CD8-positive, alpha-beta T cell (primary cell): ENCODE measurements at places on chromosomes 4 and X. TPM values are rescaled to one million over a fixed set of nuclear protein-coding genes. Genes with fewer than 3 reads are reported as not detected.

HTT gene
- 69.4 TPM for total RNA-seq

TDO2 gene
- not detected for total RNA-seq

C4orf51 gene
- total RNA-seq: not detected

PNMA5 gene
- total RNA-seq: not detected

SERTM2 gene
- total RNA-seq: not detected

GAGE12F gene
- not detected for total RNA-seq

IL1RAPL1 gene
- not detected for total RNA-seq

ERCC6L gene
- 0.11 TPM for total RNA-seq

GABRE gene
- not detected for total RNA-seq

NDNF gene
- not detected for total RNA-seq

ARHGEF6 gene
- 33.2 TPM for total RNA-seq

TLR7 gene
- total RNA-seq: not detected

ODAPH gene
- total RNA-seq: 0.16 TPM

UGT2A1 gene
- not detected for total RNA-seq

GPRIN3 gene
- total RNA-seq: 34.4 TPM

BGN gene
- total RNA-seq: not detected

OCIAD2 gene
- 72.1 TPM for total RNA-seq

TEX13B gene
- total RNA-seq: not detected

CTAG1A gene
- total RNA-seq: not detected

VCX gene
- not detected for total RNA-seq

ANAPC4 gene
- total RNA-seq: 30.5 TPM

UGT2B10 gene
- not detected for total RNA-seq

BRS3 gene
- total RNA-seq: not detected

TMEM255A gene
- not detected for total RNA-seq

TCEANC gene
- total RNA-seq: 8.2 TPM

YIPF7 gene
- total RNA-seq: not detected

FRG2 gene
- not detected for total RNA-seq

ANXA5 gene
- total RNA-seq: 28.2 TPM

SLC39A8 gene
- total RNA-seq: 19.1 TPM

MAGEA10 gene
- not detected for total RNA-seq

MFAP3L gene
- total RNA-seq: 1.4 TPM

TRPC5OS gene
- not detected for total RNA-seq

SLC2A9 gene
- total RNA-seq: 1.8 TPM

FAT1 gene
- not detected for total RNA-seq

FAM236A gene
- total RNA-seq: not detected

SFRP2 gene
- total RNA-seq: not detected

RS1 gene
- total RNA-seq: not detected

FBXL5 gene
- total RNA-seq: 60.4 TPM

SLC38A5 gene
- 8.1 TPM for total RNA-seq

TXK gene
- 57.3 TPM for total RNA-seq

GPR34 gene
- not detected for total RNA-seq

GSX2 gene
- total RNA-seq: not detected

GLUD2 gene
- total RNA-seq: 0.28 TPM

ALAS2 gene
- not detected for total RNA-seq

SYN1 gene
- not detected for total RNA-seq

NIPAL1 gene
- 1.3 TPM for total RNA-seq

TRIM2 gene
- total RNA-seq: 0.22 TPM

PRIMPOL gene
- total RNA-seq: 6.0 TPM

CT45A5 gene
- not detected for total RNA-seq

NAT8L gene
- 0.11 TPM for total RNA-seq

HSFX4 gene
- not detected for total RNA-seq

RAB9B gene
- not detected for total RNA-seq

ZNF718 gene
- total RNA-seq: 3.6 TPM

NKX3-2 gene
- not detected for total RNA-seq

TCEAL6 gene
- not detected for total RNA-seq
